Hippocampal formation (tissue), 2 donors: ENCODE measurements at places on chromosomes 4 and X.

- DNase-seq, result no peak
Measured at GRCh38 chrX:131923614-131924250, 99.4 kb upstream of the STK26 start.

DNA sequence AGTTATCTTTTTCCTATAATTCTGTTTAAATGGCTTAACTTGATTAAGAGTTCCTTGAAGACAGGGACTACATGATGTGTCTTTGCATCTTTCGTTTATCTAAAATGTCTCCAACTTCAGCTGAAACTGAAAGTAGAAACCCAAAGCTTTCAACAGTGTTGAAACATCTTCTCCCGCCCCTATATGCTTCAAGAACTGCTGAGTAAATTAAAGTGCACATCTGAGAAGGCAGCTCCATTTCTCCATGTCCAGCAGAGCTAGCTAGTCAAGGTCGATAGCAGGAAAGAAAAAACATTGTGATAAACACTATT lies 185.7 kb upstream of the TBL1X start:
- no peak for DNase-seq

DNA sequence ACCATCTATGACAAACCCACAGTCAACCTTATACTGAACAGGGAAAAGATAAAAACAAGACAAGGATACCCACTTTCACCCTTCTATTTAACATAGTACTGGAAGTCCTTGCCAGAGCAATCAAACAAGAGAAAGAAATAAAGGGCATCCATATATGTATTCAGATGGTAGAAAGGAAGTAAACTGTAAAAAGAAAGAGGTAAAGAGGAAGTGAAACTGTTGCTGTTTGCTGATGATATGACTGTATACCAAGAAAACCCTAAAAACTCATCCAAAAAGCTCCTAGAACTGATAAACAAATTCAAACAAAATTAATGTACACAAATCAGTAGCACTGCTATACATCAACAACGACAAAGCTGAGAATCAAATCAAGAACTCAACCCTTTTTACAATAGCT lies 538.7 kb upstream of the PABPC4L start:
- DNase-seq, result no peak

DNA sequence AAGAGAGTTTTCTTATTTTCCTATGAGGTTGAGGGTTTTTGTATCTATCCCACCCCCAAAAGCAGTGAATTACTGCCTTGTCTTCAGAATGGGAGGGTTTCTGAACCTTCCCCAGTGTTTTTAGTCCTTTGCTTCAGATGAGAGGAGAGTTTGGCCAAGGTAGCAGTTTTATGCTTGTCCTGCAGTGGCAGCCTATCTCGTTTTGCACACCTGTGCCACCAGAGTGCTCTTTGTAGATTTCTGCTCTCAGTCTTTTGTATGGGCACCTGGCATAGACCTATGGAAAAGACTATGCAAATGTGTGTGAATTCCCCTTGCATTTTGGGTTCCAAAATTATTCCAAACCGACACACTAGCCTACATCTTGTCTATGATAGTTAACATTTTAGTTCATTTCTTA lies 5.8 kb downstream of the TBC1D19 start:
- no peak for DNase-seq

- no peak for DNase-seq
Measured at GRCh38 chr4:2591189-2591588, 54.7 kb downstream of the FAM193A start.

DNA sequence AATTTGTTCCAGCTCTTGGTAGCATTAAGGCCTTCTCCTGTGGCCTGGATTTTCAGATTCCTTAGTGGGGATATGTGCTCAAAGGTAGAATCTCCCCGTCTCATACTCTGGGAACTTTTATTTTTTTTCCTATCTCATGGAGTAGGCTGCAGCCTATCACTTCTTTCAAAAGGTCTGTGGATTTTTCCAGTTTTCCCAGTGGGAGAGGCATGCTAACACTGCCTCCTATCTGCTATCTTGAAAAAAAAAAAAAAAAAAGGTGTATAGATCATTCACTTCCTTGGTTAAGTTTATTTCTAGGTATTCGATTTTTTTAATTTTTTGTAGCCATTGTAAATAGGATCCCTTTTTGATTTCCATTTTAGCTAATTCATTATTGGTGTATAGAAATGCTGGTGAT lies 67.1 kb downstream of the IL15 start:
- no peak for DNase-seq

DNA sequence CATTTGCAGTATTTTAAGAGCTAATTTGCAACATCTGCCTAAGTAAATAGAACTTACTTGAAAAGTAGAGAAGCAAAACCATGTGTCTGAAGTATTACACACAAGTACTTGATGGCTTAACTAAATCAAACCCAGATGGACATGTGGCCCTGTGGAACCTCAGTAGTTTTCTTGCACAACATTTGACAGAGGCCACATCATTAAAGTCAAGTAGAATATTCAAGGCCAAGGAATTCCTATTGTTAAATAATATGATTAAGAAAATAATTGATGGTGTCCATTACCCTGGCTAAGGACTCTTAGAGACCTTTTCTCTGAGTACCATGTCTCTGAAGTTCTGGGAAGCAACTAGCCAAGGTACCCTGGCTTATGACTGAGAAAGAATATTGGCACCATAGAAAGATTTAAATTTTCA lies 135.4 kb upstream of the OTUD4 start:
- no peak for DNase-seq

- DNase-seq, result no peak
Measured at GRCh38 chr4:113582737-113583136, 178.8 kb downstream of the CAMK2D start.

DNA sequence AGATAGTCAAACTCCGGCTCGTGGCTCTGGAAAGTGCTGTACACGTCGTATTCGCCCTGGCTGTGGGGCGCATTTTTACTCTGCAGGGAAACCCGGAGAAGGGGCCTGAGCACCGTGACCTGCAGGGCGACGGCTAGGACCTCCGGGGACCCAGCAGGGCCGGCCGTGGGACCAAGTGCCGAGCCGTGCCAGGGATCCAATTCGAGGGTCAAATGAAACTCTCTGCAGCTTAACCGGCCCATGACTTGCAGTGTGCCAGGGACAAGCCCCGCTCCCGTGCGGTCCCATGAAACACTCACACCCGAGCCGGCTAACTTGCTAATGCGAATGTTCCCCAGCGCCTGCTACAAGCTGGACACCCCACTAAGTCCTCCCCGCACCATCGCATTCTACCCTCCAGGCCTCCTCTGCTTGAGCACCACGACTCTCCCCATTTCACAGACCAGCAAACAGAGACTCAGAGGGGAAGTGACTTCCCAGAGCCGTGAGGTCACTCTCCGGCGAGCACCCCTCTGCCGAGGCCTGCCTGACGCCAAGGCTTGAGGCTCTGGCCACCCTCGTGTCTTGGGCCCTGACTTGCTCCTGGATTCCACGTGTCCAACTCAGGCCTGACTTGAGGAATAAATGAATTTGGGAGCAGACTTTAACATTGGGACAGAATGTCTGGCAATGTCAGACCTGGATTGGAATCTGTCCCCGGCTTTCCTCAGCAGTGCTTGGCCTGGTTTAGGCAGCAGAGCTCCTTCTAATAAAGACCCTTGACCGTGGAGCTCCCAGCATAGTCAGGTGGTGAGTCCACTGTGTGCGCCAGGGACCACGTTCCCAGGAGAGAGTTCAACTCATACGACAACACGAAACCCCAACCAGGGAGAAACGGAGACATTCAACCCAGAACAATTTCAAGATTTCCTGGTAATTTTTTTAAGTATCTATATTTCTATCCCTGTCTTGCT lies 93.6 kb downstream of the PPP2R2C start:
- DNase-seq, result no peak

DNA sequence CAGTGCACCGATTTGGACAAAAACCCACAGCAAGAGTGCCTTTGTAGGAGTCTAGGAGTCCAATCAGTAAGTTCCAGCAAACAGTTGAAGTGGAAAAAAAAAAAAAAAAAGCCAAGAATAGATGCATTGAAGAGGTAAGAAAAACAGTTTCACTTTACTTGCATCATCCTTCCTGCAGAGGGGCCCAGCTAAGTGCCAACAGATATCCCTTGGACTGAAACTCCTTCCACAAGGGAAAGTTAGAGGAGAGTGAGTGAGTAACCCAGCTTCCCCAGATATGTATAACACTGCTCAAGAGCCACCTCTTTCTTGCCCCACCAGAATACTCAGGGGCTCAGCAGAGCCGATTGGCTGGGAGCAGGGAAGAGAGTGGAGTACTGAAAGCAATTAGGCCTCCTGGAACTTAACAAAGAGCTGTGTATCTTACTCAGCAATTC lies 617.7 kb upstream of the SMIM31 start:
- no peak for DNase-seq

GRCh38 chr4:58962424-58962823 lies 1852.2 kb upstream of the IGFBP7 start:
- DNase-seq, result no peak

DNA sequence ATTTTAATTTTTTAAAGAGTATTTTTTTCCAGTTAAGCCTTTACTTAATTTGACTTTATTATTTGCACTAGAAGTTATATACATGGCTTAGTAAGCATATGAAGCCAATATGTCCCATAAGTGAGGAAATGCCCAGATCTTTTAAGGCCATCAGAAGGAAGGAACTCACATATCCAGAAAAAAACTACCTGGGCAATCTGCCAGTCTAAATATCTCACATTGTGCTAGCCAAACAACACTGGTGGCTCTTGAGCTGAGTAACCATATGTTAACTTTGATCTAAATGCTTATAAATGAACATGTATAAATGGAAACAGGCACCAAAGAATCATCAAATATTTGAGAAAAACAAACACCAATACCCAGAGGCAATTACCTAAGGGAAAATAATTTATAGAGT lies 138.6 kb upstream of the APOOL start:
- no peak for DNase-seq

GRCh38 chrX:120357186-120357585 lies 4.7 kb upstream of the ATP1B4 start:
- no peak for DNase-seq

- no peak for DNase-seq
Measured at GRCh38 chr4:116215622-116216021, 869.8 kb downstream of the TRAM1L1 start.

DNA sequence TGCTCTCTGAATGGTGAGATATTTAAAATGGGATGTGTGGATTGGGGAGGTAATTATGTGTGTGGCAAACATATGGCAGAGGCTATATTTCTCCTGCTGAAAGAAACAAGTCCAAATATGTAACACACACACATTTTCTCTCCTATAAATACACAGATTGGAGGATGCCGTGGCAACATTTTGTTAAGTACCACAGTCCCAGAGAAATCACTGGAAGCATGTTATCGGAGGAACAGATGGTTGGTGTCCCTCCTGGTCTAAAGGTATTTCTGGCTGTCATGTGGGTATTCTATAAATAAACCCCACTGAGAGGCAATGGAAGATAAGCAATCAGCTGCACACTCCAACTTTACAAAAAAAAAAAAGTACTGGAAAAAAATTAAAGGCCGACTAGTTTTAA lies 528.3 kb upstream of the BOD1L1 start:
- DNase-seq, result no peak

- DNase-seq, result no peak
Measured at GRCh38 chr4:86653237-86653865, 59.2 kb downstream of the PTPN13 start.

GRCh38 chrX:145687146-145687545 lies 130.5 kb upstream of the SLITRK2 start:
- DNase-seq, result no peak

- no peak for DNase-seq
Measured at GRCh38 chr4:185358959-185359358, 36.8 kb downstream of the LRP2BP start.

- no peak for DNase-seq
Measured at GRCh38 chr4:127856196-127856812, 24.4 kb upstream of the PLK4 start.

DNA sequence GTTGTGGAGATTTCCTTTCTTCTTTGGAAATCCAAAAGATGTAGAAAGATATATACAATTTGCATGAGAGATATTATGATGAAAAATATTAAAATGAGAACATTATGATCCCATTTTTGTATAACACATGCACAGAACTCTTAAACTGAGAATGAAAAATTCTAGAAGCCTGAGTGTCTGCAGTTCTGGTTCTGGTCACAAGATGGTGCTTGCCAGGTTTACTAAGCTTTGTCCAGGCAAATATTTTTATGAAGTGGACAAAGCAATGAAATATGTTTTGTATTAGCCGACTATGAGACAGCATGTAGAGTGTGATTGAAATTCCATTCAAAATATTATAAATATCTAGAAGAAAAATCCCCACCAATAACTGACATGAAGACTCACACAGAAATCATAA lies 2.2 kb downstream of the PWWP3B start:
- no peak for DNase-seq

DNA sequence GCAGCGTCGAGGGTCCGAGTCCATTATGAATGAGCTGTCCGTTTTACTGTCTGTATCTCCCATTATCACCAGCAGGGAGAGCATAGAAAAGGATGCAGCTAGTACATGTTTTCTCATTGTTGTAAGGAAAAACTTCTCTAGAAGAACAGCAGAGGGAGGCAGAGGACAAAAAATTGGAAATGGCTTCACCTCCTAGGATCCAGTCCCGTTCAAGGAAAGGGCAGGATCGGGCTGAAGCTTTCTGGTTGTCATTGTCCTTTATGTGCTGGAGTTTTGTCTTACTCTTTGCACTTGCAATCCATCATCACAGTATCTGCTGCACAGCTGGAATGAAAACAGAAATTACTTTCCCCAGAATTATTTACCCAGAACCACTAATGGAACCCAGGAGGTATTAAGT lies 14.7 kb downstream of the NDP start:
- peak; percentile 16 for DNase-seq

GRCh38 chr4:46977245-46977644 lies 16.1 kb downstream of the GABRA4 start:
- DNase-seq, result no peak
